ENCODE measurements at places on chromosomes 4 and X. TPM values are rescaled to one million over a fixed set of nuclear protein-coding genes. Genes with fewer than 3 reads are reported as not detected.

HERC6 gene
- total RNA-seq: 10.0 TPM

ZNF185 gene
- 1.4 TPM for total RNA-seq

OTUD6A gene
- not detected for total RNA-seq

QRFPR gene
- 1.9 TPM for total RNA-seq
